ENCODE measurements at places on chromosomes 13 and 19.
A peak's percentile ranks its signal among the peaks of the same experiment; 100 is the strongest.

DNA sequence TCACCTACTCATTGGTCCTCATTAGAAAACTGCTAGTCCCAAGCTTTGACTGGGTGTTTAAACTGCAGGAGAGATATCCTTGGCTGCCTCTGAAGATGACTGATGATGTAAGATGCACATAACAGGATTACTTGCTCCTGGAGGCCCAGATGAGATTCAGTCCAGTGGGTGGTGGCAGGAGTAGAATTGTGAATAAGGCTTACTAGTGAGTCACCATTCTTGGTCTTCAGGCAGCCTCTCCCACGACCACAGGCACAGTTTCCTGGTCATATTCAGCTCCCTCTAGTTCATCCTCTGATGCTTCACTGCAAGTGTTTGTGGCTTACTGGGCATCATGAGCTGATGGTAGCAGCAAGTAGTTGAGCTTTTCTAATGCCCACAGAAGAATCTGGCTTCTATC is 12.1 kb downstream of the SERTM1 start:
- no peak for DNase-seq

DNA sequence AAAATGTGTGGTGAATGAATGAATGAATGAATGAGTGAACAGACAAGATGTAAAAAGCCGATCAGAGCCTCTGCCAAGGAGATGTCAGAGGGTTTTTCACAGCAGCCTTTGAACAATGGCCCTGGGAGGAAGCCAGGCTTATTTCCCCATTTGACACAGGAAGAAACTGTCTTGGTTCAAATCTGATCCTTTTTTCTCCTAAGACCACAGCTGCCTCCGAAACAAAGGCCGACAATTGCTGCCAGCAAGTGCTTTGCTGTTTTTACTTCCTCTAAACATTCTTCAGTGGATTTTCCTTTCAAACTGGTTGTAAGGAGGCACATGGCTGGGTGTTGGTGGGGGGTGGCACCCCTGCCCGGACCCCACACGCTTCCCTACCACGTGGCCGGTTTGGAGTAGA is 44.2 kb upstream of the HOMER3 start:
- DNase-seq: no peak

- no peak for DNase-seq
Observed at GRCh38 chr19:49855277-49855675, 4.3 kb downstream of the PTOV1 start.

GRCh38 chr13:23434491-23434890 is 989 bp upstream of the SACS start:
- DNase-seq: no peak

- DNase-seq: no peak
Observed at GRCh38 chr13:42720113-42720857, 61.1 kb upstream of the FAM216B start.

- DNase-seq: peak; percentile 64
Observed at GRCh38 chr19:58021541-58022282, 12.1 kb upstream of the ZSCAN1 start.

GRCh38 chr13:90171649-90172048 is 1175.8 kb upstream of the MIR17HG start:
- no peak for DNase-seq

DNA sequence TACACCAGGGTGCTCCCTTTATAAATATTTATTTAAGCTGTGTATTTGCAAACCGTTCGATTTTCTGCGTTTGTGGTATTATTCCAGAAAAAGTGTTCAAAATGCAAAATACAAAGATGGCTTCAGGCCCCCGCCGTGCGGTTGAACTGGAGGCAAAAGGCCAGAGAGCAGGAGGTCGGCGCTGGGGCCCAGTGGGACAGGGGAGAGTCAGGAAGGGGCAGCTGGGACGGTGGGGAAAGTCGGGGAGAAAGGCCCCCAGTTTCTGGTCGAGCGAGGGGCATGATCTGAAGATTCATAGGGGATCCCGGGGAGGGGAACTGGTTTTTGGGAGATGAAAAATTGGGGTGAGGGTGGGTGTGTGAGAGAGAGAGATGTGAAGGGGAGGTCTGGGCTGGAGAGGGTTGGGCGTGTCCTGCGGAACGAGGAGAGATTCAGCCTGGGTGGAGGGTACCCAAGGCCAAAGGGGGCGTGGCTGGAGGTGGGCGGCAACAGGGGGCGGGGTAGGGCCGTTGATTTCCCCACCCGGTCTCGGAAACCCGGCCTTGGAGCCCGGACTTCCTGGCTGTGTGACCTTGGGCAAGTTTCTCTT is 678 bp downstream of the ISOC2 start:
- peak; percentile 42 for DNase-seq

DNA sequence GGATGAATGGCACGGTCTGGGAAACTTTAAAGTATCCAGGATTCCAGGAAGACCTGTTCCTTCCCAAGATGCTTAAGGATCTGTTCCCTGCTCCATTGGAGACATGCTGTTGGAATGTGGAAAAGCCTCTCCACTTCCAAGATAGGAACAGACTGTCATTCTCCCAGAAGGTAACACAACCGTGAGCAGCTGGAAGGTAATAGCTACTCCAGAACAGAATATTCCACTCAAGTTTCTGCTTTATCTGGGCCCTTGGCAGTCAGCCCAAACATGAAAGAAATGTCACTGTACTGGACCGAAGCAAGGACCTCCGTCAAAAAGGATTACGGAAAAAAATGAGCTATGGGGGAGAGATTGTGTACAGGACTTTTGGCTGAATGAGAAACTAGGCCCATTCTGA is 420.9 kb upstream of the NBEA start:
- no peak for DNase-seq

DNA sequence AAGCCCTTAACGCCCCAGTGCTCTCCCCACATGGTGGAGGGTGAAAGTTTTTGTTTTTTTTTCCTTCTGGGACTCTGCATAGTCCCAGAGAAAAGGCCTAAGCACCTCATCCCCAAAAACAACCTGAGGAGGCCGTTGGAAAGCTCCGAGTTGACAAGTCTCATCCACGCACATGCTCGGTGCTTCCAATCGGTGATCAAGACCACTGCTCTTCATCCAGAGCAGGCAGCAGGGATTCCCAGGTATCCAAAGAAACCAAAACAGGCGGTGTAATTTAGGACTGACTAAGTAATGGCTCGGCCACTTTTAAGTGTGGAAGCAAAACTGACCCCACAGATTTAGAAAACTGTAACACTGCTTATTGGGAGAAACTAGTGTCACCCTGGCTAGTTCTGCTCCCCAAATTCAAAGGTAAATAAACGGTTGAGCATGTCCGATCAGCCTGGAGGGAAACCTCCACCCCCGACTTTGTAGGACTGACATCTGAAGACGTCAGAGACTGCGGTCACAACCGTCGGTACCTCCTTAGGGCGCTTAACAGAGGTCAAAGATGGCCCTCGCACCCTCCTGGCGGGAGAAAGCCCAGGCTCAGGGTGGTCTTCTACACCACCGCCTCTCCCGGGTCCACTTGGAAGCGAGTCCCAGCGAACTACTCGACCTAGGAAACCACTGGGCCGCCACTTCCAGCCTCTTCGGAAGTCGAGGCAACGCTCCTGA is 997 bp upstream of the ZNF446 start:
- DNase-seq: no peak

GRCh38 chr13:76750126-76750525 is 136.1 kb downstream of the KCTD12 start:
- DNase-seq: no peak

- no peak for DNase-seq
Observed at GRCh38 chr19:1857648-1858326, 5.6 kb downstream of the KLF16 start.

DNA sequence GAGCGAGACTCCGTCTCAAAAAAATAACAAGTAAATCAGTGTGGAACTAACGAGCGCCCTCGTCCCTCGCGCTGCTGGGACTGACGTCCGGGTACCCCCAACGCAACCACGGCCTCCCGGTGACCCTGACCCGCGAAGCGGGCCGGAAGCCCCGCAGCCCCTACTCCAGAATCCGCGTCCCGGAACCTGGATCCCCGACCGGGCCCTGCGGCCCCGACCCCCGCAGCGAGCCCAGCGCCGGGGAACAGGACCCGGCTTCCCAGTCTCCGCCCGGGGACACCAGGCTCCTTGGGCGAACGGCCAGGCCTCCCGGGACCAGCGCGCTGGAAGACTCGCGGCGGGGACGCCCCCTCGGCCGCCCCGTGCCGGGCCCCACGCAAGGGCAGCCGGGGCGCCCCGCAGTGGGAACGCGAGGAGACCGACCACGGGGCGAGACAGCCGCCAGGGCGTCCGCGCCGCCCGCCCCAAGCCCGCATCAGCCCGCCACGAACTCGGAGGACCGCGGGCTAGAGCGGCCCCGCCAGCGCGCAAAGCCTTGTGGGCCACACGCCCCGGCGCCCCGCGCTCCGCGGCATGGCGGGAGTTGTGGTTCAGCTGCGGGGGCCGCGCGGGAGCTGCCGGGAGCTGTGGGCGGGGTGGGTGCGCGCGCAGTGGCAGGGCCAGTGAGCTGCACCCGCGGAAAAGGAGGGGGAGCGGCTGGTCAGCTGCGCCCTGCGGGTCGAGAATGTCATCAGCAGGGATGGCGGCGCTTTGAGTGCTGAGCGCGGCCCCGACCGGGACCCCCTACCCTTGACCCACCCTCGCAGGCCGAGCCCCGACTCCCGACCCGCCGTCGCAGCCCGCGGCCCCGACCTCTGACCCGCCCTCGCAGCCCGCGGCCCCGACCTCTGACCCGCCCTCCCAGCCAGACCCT is 7.5 kb upstream of the MADCAM1 start:
- peak; percentile 94 for DNase-seq

- no peak for DNase-seq
Observed at GRCh38 chr19:5430237-5430636, 25.0 kb upstream of the ZNRF4 start.

GRCh38 chr13:95570016-95570415 is 17.5 kb downstream of the CLDN10 start:
- no peak for DNase-seq

GRCh38 chr13:87368639-87369038 is 302.5 kb upstream of the SLITRK5 start:
- no peak for DNase-seq

GRCh38 chr13:42985312-42986175 is 6.5 kb downstream of the EPSTI1 start:
- no peak for DNase-seq

DNA sequence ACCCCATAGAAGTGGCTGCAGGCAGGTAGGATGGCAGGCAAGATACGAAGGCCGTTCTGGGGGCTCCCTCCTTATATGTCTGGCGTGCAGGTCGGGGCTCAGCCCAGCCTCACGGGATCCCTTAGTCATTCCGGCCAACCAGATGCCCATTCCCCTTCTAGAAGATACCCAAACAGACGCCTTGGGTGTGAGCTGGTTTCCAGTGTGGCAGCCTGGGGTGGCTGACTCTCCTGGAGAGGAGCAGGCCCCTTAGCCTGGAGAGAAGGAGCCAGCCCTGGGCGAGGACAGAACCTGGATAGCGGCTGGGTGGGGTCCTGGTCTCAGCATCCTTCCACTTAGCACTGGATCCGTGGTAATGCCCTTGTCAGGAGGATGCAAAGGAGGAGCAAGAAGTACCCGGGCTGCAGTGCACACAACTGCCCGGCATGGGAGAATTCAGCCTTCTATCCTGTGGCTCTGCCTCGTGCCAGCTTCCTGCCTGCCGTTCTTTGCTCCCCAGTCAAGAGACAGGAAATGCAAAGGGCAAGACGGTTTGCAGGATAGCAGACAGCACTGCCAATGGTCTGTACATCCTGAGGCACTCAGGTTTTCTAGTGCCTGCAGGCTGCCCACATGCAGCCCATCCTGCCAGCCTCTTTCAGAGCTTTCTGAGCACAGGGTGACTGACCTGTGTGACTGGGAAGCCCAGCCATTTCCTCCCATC is 56.7 kb upstream of the WASF3 start:
- no peak for DNase-seq

GRCh38 chr13:21256891-21257290 is 80.4 kb downstream of the MRPL57 start:
- DNase-seq: no peak

GRCh38 chr19:2588081-2588777 is 112.3 kb downstream of the GADD45B start:
- DNase-seq: no peak

- no peak for DNase-seq
Observed at GRCh38 chr13:45696610-45697226, 5.4 kb upstream of the CBY2 start.

GRCh38 chr13:41774605-41775218 is 186.2 kb downstream of the VWA8 start:
- no peak for DNase-seq
